H1 (cell line): ENCODE measurements at places on chromosomes 4 and X. TPM values are rescaled to one million over a fixed set of nuclear protein-coding genes. Genes with fewer than 3 reads are reported as not detected.

Gene TREX2
- 0.69 and 0.71 TPM in 2 replicates for total RNA-seq

Gene VEGFD
- 0.19 TPM in 1 of 2 replicates, not detected in the other for total RNA-seq

- H3K27ac ChIP-seq = no peak overlapping the region
- H3K4me1 ChIP-seq = no peaks in the 10 kb centered on the region
- H3K27me3 ChIP-seq = no peaks in the 10 kb centered on the region
These were observed 187.4 kb upstream of the TEX13C start for GRCh38 chrX:125132274-125132673.

- no peaks in the 10 kb centered on the region for H3K36me3 ChIP-seq
- DNase-seq = no peak
- no peaks in the 10 kb centered on the region for H3K27me3 ChIP-seq
- H3K4me3 ChIP-seq = no peak overlapping the region
- no peaks in the 10 kb centered on the region for H3K4me1 ChIP-seq
These were observed 64.1 kb downstream of the USP11 start for GRCh38 chrX:47296766-47297365.

- H3K27ac ChIP-seq = no peak overlapping the region
- no peaks in the 10 kb centered on the region for H3K36me3 ChIP-seq
- H3K4me1 ChIP-seq = peaks cover 2% of the 10 kb centered on the region
- no peak overlapping the region for H3K4me3 ChIP-seq
- H3K27me3 ChIP-seq = no peaks in the 10 kb centered on the region
These were observed 18.4 kb upstream of the CTSO start for GRCh38 chr4:155972098-155972497.

DNA sequence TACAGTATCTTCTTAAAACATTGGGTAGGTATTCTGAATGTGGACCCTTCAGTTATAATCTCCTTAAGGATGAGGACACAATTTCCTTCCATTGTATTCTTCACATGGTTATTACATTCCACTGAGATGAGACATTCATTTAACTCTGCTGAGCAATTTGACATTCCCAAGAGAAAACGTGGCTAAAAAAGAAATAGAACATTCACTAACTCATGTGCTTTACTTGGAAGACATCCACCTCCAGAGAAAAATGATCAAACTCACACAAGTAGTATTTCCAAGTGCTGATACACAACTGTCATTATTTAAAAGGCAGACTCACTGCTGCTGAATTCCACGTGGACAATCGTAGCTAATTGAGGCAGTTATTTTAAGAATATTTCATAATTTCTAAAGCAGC lies 227.9 kb upstream of the ANKRD50 start:
- DNase-seq = no peak
- no peak overlapping the region for H3K27ac ChIP-seq
- peaks cover 6% of the 10 kb centered on the region for H3K4me1 ChIP-seq
- H3K36me3 ChIP-seq = no peaks in the 10 kb centered on the region
- H3K27me3 ChIP-seq = no peaks in the 10 kb centered on the region

GRCh38 chr4:85953651-85954018 lies 406.2 kb downstream of the MAPK10 start:
- H3K27ac ChIP-seq = 0 out of 2 replicates have a peak overlapping the region, but pooled peaks have one; percentile 5
- H3K36me3 ChIP-seq = no peaks in the 10 kb centered on the region
- no peaks in the 10 kb centered on the region for H3K27me3 ChIP-seq
- peaks cover 4% of the 10 kb centered on the region for H3K4me1 ChIP-seq

- no peak overlapping the region for H3K4me3 ChIP-seq
- no peaks in the 10 kb centered on the region for H3K36me3 ChIP-seq
- no peak overlapping the region for H3K27ac ChIP-seq
- no peaks in the 10 kb centered on the region for H3K27me3 ChIP-seq
These were observed 221.5 kb downstream of the PCDH18 start for GRCh38 chr4:137310593-137311490.
